ENCODE measurements at places on chromosomes 4 and X.

GRCh38 chrX:105745863-105746262 is 76.5 kb upstream of the NRK start:
- no peak for DNase-seq

DNA sequence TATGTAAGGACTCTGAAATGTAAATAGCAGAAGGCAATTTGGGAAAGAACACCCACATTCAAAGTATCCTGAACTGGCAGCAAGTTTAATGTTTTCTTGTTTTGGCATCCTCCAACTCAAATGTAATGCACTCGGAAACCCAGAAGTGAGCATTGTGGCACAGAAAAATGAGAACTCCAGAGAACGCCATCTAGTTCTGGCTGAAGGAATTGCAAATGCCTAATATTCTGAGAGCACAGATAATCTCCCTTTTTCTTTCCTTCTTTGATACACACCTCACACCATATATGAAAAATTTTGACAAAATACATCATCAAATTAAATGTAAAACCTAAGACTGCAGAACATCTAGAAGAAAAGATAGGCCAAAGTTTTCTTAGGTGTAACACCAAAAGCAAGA is 52.1 kb downstream of the PWWP3B start:
- no peak for DNase-seq

DNA sequence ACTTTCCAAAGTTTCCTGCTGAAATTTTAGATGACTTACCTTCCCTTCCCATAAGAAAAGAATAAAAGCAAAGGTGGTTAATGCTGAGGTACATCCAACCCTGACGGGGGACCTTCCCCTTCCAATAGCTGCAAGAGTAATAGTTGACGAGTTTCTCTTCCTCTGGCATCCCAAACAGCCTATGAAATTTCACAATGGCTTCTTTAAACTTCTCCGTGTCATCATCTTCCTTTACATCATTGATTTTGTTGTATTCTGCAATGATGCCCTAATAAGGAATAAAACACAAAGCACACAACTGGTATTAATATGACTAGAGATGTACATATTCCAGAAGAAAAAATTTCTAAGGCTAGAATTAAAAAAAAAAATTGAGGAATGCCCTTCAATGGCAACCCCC is 76.6 kb downstream of the TBC1D9 start:
- no peak for DNase-seq

- DNase-seq = no peak
These were observed 22.4 kb upstream of the NEIL3 start for GRCh38 chr4:177287255-177287654.

DNA sequence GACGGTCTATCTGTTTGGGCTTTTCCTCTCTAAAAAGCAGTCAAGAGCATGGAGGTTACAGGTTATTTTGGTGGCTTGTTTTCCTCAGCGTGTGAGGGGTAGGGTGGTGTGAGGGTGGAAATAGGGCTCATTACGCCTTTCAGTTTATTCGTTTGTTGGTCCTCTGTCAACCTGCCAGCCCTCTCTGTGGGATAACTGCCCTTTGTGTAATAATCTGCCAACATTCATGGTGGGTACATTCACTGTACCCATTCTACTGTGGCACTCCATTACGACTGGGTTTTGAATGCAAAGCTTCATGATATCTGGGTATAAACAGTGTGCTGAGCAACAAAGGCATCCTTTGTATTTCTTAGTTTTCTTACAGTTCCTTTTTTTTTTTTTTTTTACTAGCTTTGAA is 136.4 kb downstream of the ADGRL3 start:
- DNase-seq = no peak

- no peak for DNase-seq
These were observed 163.2 kb downstream of the SLC7A11 start for GRCh38 chr4:138078751-138079520.

DNA sequence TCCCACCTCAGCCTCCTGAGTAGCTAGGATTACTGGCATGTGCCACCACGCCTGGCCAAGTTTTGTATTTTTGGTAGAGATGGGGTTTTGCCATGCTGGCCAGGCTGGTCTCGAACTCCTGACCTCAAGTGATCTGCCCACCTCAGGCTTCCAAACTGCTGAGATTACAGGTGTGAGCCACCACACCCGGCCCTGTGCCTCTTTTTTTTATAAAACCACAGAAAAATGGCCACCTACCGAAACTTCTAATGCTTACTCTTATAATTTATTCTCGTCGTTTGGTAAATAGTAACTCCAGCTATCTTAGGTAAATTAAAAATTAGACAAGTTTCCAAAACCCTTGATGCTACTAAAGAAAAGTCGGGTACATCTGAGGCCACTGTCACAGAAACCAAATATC is 54.4 kb downstream of the IRF2 start:
- no peak for DNase-seq

- no peak for DNase-seq
These were observed 1198.7 kb downstream of the PCDH7 start for GRCh38 chr4:31918891-31919290.

GRCh38 chr4:8651661-8652180 is 59.2 kb downstream of the CPZ start:
- DNase-seq = no peak

- no peak for DNase-seq
These were observed 86.3 kb upstream of the ADRA2C start for GRCh38 chr4:3679851-3680311.

GRCh38 chrX:72125331-72126047 is 6.2 kb downstream of the RTL5 start:
- no peak for DNase-seq

DNA sequence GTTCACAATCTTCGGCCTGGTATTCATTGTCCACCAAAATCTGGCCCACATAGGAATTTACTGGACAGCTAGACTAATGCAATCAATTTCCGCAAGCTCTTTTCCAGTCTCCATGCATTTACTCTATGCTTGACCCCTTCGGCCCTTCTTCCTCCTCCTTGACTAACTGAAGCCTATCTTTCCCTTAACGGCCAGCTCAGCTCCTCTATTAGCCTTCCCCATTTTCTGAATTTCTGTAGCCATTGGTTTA is 1.2 kb upstream of the PHKA2 start:
- DNase-seq = no peak

- no peak for DNase-seq
These were observed 186.7 kb upstream of the WDFY3 start for GRCh38 chr4:85153221-85153620.

- DNase-seq = no peak
These were observed 57.5 kb upstream of the ZCCHC13 start for GRCh38 chrX:74246524-74246923.

DNA sequence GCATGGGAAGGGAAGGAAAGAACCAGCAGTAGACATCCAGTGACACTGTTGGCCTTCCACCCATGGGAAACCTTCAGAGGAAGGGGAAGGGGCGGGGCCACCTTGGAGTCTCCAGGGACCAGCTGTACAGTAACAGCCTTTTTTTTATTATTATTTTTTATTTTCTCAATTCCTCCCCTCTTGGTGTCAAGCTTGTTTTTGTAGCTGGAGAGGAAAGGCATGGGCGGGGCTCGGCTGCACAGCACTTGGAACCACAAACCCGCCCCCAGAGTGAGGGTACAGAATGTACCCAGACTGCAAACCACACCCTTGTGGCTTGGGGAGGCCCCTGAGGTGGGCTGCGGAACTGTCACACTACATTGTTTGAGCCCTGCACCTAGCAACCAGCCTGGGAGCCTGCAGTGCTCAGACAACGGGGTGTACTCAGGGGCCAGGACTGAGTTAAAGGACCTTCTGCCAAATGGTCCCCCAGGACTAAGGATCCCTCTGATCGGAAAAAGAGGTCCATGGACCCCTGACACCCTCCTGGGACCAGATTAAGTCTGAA is 45.7 kb downstream of the PRPS1 start:
- peak; percentile 80 for DNase-seq

Data from activated CD4-positive, alpha-beta T cell treated with anti-CD3 and anti-CD28 coated beads, Interleukin-2, amount 50 U/mL, for 48 hours (primary cell).